ENCODE measurements at places on chromosomes 5 and 9. TPM values are rescaled to one million over a fixed set of nuclear protein-coding genes. Genes with fewer than 3 reads are reported as not detected.

DNA sequence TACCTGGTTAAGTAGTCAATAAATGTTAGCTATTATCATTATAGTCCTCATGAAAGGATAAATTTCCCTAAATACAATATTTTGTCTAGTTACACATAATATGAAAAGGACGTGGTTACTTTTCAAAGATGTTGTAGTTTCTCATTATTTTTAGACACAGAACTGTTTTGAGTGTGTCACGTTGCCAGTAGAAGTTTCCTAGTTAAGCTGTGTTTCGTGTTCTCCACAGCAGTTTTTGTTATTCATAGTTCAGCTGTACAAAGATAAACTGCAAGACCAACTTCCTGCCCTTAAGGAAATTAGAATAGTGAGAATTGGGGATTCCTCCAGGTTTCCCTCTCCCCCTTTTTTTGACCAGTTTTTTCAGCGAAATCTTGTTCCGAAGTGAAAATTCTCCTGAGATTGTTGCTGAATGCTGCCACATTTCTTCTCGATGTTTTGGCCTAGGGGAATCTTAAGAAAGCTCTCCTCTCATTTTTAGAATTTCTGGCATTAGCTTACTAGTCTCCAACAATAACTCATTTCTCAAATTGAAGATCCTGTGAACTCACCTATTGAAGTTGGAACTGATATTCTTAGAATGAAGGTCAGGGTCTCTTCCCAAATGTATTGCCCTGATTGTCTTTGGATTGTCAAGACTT lies 176.1 kb downstream of the PAM start:
- H3K36me3 ChIP-seq = no peaks in the 10 kb centered on the region
- no peak for DNase-seq
- H3K4me1 ChIP-seq = no peaks in the 10 kb centered on the region

DNA sequence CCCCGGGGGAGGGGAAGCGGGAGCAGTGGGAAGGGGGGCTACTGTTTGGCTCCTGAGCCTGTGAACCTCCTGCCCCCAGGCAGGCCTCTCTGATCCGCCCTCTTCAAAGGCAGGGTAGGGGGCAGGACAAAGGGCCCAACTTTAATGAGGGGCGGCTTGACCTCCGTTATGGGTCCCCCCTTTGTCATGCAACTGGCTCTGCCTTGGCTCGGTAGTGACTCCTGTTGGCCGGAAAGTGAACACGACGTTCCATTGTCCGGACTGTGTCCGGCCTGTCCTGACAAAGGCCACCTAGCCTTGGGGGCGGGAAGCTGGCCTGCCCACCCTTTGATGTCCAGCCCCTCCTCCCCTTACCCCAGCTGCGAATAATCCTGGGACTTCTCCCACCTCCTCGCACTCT lies 1.3 kb downstream of the CDX1 start:
- no peak overlapping the region for H3K27ac ChIP-seq
- DNase-seq = no peak
- H3K4me3 ChIP-seq = no peak overlapping the region
- peaks cover 2% of the 10 kb centered on the region for H3K36me3 ChIP-seq
- peaks cover 55% of the 10 kb centered on the region for H3K27me3 ChIP-seq

DNA sequence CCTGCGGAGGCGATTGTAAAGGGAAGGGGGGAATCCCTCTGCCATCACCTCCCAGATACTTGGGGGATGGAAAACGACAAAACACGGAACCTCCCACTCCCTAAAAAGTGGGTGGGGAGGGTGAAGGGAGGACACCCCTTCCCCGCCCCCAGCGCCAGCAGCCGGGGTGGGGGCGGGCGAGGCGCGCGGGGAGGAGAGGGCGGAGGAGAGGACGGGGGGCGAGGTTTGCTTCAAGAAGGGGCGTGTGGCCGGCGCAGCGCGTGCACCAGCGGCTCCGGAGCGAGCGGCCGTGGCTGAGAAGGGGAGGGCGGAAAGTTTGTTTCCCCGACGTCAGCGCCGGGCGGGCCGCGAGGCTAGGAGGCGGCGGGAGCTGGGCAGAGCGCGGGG lies at the start of gene PRRX2:
Gene PRRX2 (plus strand): TSS at position 259 of the 387 bp plus-strand sequence. CDS start 221 bp downstream, outside the sequence.
- peaks cover 22% of the 10 kb centered on the region for H3K27me3 ChIP-seq
- H3K4me3 ChIP-seq = peak within 1 kb of the TSS; percentile 71
- H3K27ac ChIP-seq = peak within 1 kb of the TSS; percentile 87
- no peak for DNase-seq
- no peaks in the 10 kb centered on the region for H3K36me3 ChIP-seq

DNA sequence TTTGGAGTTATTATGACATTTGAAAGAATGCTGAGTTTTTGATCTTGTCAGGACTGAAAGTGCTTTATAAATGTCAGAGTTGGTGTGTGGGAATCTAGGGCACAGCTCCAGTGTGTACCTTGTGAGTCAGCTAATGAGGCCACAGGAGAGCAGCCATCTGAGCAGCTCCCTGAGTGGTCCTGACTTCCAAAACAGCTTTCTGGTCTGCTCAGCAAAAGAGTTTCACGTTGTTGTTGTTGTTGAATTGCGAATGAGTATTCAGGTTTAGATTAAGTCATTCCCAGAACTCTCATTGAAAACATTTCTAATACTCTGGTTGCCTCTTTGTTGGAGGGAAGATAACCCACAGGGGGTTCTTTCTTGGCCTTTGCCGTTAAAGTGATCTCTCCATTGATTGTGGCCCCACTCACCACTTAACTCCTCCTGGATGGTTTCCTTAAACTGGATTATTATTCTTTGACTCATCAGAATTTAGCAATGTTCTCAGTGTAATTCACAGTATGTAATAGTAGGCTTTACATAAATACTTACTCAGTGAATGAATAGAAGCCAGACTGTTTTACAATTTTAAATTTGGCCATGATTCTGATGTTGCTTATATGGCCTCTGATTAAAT lies 125.1 kb upstream of the SGCD start:
- DNase-seq = no peak
- H3K27me3 ChIP-seq = no peaks in the 10 kb centered on the region
- no peaks in the 10 kb centered on the region for H3K36me3 ChIP-seq
- no peaks in the 10 kb centered on the region for H3K4me1 ChIP-seq

DNA sequence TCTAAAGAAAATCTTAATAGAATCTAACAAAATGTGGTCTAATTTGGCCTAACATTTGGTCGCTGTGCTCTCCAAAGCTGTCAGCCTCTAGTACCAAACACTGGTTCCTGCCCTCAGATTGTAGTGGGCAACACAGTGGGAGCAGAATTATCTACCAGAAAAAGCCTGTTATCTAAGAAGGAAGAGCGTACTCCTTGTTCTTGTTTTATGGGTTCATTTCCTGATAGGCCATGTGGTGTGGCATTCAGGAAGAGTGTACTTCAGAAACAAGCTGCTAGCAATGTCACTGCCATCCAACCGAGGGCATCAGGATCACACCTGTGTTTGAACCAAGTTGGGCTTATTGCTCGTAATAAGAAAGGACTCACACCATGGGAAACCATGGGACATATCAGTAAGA lies 487.9 kb upstream of the DAP start:
- H3K4me3 ChIP-seq = no peak overlapping the region
- DNase-seq = no peak
- no peak overlapping the region for H3K27ac ChIP-seq
- H3K4me1 ChIP-seq = no peaks in the 10 kb centered on the region
- H3K36me3 ChIP-seq = no peaks in the 10 kb centered on the region

DNA sequence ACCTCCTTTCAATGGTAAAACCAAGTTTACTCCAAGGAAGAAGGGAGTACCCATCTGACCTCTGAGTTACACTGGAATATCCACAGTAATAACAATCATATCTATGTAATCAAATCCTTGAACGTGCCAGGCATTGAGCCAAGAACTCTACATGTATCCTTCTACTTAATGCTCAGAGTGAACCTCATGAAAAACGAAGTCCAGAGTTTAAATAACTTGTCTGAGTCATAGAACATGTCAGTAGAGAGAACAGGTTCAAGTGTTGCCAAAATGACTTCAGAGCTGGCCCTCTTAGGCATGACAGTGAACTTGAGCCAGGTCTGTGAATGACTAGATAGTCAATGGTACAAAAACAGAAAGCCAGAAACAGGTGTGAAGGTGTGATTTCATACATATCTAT lies 164.1 kb upstream of the ZNF618 start:
- no peak overlapping the region for H3K4me3 ChIP-seq
- DNase-seq = no peak
- H3K27me3 ChIP-seq = peaks cover 28% of the 10 kb centered on the region
- H3K4me1 ChIP-seq = no peaks in the 10 kb centered on the region

DNA sequence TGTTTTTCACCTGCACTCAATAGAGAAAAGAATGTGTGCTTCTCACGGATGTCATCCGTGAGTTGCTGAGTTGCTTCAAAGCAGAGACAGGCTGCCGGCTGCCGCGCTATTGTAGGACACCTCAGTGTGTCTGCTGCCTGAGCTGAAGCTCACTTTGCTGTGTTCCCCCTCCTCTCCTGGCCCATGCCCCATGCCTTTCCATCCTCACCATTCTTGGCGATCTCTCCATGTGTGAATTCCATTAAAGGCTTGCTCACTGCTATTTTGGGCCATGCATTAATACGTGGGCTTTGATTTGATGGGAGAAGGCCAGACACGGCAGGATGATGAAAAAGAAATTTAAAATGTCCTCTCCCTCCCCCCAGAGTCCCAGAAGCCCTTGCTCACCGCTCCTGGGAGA lies 14.5 kb downstream of the ADAM19 start:
- no peak for DNase-seq
- H3K36me3 ChIP-seq = no peaks in the 10 kb centered on the region
- peaks cover 26% of the 10 kb centered on the region for H3K27me3 ChIP-seq

DNA sequence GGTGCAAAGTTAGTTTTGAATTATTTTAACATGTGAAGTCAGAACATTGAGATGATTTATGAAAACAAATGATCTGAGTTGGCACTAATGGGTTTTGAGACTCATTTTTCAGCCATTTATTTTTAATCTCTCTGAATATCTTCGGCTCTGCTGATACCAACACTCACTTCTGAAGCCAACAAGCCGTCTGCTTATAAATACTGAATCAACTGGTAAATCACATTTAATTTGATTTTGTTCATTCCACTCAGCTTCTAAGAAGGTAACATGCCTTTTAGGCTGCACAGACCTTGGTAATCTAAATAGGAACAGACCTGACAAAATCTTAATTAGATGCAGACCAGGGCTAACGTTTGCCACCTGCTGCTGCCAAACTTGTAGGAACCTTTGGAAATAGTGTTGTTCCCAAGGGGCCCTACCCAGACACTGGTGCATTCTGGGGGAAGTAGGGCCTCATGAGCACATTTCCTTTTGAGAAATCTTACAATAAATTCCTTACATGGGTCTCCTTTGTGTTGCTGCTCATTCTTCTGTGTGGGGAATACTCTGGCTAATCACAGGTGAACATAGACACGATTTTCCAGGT lies 182.2 kb downstream of the KCTD16 start:
- no peaks in the 10 kb centered on the region for H3K4me1 ChIP-seq
- DNase-seq = no peak
- H3K27me3 ChIP-seq = peaks cover 1% of the 10 kb centered on the region

- no peak overlapping the region for H3K4me3 ChIP-seq
- no peak overlapping the region for H3K27ac ChIP-seq
- peaks cover 2% of the 10 kb centered on the region for H3K36me3 ChIP-seq
- no peaks in the 10 kb centered on the region for H3K4me1 ChIP-seq
- no peak for DNase-seq
Observed at GRCh38 chr5:79107020-79107796, 4.4 kb upstream of the BHMT start.

DNA sequence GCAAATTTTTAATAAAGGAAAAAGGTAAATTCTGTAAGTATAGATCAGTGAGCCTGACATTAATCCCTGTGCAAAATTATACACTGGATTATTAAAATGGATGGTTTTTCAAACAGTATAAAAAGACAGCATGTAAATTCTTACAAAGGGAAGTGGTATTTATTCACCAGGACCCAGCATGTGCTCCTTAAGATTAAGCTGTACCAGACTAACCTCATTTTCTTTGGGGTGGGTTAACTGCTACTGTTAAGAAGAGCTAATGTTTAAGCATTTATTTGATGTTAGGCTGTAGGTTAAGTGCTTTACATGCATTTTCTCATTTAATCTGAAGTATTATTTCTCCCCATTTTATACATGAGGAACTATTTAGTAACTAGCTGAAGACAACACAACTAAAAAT lies 60.3 kb upstream of the RFX3 start:
- peaks cover 28% of the 10 kb centered on the region for H3K36me3 ChIP-seq
- peaks cover 5% of the 10 kb centered on the region for H3K4me1 ChIP-seq
- no peak for DNase-seq
- peak overlapping the region; percentile 12 for H3K27ac ChIP-seq
- no peaks in the 10 kb centered on the region for H3K27me3 ChIP-seq
- H3K4me3 ChIP-seq = peak overlapping the region; percentile 43

DNA sequence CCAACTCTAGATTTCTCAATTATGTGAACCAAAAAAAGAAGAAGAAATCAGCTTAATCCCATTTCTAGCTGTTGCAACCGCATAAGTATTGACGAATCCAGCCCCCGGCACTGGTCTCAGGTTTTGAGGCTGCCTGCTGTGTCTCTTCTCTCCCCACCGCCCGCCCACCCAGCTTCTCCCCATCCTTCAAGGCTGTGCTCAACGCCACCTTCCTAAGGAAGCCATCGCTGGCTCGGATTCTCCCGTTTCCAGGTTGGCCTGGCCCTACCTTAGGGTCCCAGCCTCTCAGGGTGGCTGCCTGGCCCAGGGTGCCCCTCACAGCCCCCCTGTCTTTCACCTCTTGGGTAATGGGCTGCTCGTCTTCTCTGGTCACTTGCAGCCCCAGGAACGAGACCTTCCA lies 77.8 kb downstream of the HRH2 start:
- H3K27ac ChIP-seq = no peak overlapping the region
- no peaks in the 10 kb centered on the region for H3K4me1 ChIP-seq
- H3K4me3 ChIP-seq = no peak overlapping the region
- DNase-seq = no peak
- H3K27me3 ChIP-seq = peaks cover 51% of the 10 kb centered on the region

The PCDHGC3 gene
- not detected for total RNA-seq

The PRKACG gene
- total RNA-seq = not detected

The OTP gene
- not detected for total RNA-seq

The IFNB1 gene
- total RNA-seq = not detected

The MRNIP gene
- total RNA-seq = 122 TPM

The TNFSF15 gene
- not detected for total RNA-seq

Measured in naive thymus-derived CD8-positive, alpha-beta T cell (primary cell).